ENCODE measurements at places on chromosomes 2 and 18. TPM values are rescaled to one million over a fixed set of nuclear protein-coding genes. Genes with fewer than 3 reads are reported as not detected.

GRCh38 chr2:180012523-180012922 lies 5.4 kb upstream of the CWC22 start:
- peak; percentile 48 for DNase-seq

- no peak for DNase-seq
These were observed 99.1 kb downstream of the NRP2 start for GRCh38 chr2:205781244-205781931.

DNA sequence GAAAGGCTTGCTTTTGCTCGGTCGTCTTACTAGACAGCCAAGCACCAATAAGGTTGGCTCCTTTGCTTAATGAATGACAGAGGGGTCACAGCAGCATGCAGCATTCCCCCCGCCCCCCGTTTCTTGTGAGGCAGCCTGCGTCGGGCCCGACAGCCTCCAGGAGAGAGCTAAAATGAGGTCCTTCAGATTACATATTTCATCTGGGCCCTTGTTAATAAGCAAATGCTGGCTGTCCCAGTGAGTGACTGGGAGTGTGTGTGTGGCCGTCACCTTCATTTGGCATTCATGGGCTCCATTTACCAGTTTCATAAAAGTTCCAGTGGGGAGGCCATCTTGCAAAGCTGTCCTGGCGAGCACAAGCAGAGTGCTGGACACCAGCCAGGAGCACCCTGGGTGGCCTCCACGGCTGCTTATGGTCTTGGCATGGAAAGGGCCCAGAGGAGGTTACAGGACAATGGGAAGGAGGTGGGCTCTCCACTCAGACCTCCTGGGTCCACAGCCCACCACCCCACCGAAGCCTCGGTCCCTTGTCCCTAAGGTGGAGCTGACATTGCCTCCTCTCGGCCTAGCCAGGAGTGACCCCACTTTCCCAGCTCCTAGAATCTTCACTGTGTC lies 37.2 kb downstream of the ODC1 start:
- DNase-seq = no peak

DNA sequence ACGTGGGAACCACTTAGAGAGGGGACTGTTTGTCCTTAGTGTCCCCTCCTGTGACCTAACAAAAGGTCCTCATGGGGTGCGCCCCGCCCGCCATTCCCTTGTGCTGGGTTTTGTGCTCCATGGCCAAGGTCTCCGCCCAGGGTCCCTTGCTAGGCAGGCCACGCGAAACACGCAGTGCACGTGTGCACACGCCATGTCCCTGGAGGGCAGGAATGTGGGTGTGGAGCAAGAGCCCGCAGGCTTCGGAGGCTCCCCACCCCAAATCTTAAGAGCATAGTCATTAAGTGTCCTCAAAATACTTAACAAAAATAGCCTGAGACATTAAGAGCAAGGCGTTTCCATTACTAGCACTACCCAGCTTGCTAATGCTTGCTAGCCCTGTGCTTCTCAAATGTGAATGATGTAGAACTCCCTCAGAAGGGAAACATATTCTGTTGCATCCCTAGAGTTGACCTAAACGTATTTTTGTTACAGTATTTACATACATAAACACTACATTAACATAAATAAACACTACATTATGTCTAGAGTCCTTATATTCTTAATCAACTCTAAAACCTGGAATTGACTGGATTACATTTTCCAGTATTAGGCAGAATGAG lies 117.6 kb upstream of the APCDD1 start:
- no peak for DNase-seq

- no peak for DNase-seq
These were observed 128.3 kb upstream of the ETAA1 start for GRCh38 chr2:67268797-67269196.

Gene KCNJ3
- total RNA-seq = 0.12 TPM

GRCh38 chr2:167964650-167965413 lies 282.6 kb downstream of the STK39 start:
- no peak for DNase-seq

DNA sequence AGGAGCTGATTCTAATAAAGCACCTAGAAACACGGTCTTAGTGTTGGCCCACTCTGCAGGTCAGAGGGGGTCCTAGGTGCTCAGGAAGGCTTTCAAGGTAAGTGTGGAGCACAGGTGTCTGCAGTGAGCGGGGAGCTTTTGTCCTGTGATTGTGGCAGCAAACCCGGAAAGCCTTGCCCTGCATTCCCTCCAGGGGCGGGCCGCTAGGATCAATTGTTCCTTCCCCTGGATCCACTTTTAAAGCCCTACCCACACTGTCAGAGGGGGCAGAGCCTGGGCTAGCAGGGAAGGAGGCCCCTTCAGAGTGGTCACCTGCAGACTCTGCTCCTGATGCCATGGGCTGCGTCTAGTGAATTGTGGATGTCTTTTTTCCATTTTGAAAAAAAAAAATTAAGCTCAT lies 176.0 kb downstream of the CTIF start:
- no peak for DNase-seq

- DNase-seq = no peak
These were observed 14.3 kb upstream of the CTLA4 start for GRCh38 chr2:203853271-203853670.

DNA sequence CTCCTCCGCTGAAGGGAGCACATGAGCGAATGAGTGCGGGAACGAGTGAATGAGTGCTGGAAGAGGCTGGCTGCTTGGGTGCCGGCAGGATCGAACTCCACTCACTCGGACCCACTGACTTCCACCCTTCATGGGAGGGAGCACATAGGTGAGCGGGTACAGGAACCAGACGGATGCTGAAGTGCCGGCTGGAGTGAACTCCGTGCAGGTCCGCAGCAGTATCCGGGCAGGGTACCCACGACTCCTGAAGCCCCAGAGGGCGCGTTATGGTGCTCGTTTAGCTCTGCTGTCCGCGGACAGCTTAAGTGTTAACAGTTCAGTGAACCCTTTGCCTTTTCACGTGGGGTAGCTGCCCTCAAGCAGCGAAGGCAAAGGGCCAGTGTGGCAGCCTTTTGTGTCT lies 23.2 kb downstream of the RPRM start:
- no peak for DNase-seq

Gene UPP2
- not detected for total RNA-seq

Gene GPAT2
- total RNA-seq = 1.7 TPM

GRCh38 chr2:233691443-233692433 lies 952 bp upstream of the UGT1A6 start:
- no peak for DNase-seq

DNA sequence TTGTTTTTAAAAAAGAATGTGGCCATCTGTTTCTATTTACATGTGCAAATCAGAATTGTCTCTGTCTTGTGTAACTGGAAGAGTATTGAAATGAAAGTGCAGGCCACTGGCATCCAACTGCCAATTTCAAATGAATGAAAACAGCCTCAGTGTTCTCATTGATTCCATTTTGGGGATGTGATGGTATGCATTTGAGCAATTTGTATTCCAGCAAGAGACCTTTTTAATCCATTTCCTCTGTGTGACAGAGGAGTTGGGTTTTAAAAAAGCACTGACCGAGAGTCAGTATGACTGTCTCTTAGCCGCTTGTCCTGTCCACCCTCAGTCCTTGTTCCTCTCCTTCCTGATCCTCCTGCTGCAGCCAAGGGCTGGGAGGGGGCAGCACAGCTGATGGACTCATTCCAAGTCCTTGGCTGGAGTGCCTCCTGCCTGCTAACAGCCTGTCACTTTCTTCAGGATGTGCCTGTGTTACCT lies 50.0 kb downstream of the ASAP2 start:
- DNase-seq = no peak

GRCh38 chr18:73758446-73758845 lies 389.2 kb downstream of the FBXO15 start:
- DNase-seq = no peak

Gene MBD1
- 56.5 TPM for total RNA-seq

- DNase-seq = no peak
These were observed 13.1 kb downstream of the CCDC68 start for GRCh38 chr18:54946149-54946581.

DNA sequence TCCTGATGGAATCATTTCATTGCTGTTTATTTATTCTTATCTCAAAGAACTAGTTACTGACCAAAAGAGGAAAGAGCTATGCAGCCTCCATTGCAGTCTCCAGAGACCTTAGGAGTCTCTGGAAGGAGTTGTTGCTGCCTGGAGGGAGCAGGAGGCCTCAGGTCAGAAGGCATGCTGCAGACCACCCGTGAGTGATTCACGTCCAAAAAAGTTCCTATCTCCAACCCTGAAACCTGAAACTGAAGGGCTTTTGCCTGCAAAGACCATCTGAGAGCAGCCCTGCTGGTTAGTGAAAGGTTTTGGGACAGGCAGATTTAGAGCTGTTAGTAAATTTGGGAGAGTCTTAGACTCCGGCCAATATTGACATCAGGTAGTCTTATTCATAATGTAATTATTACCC lies 29.1 kb downstream of the SLC25A52 start:
- DNase-seq = no peak

DNA sequence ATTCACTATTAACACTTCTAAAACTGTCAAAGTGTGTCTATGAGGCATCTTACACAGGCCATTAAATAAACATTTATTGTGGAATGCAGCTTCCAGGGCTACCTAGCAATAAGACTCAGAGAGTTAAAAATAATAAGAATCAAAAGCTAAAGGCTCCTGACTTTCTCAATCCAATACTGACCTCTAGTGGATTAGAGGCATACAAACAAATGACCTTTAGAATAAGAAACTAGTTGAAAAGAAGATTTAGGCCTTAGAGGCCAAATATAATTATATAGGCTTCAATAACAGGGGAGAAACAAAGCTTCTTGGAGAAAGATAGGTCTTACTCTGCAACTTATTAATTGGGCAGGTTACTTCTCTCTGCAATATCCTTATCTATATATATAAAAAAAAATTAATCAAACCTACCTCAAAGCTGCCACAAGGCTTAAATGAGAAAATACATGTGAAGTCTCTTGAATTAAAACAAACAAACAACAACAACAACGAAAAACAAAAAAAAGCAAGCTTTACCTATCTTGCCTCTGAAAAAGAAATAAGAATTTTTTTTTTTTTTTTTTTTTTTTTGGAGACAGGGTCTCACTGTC lies 246.1 kb downstream of the EXOC6B start:
- peak; percentile 9 for DNase-seq

DNA sequence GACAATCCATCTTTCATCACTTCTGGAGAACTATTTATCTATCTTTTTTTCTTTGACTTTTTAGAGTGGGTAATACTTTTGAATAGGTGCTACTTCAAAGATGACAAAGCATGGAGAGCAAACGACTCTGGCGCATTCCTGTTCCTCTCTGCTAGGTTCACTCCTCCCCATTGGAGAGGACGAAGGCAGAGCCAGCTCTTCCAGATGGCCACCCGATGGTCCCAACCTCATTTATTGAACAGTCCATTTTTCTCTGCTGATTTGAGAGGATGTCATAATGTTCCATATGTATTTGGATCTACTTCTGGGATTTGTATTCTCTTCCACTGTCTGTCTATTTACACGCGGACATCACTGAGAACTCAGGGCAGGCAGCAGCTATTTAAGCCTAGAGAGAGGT lies 284.3 kb upstream of the CXCR4 start:
- DNase-seq = no peak

DNA sequence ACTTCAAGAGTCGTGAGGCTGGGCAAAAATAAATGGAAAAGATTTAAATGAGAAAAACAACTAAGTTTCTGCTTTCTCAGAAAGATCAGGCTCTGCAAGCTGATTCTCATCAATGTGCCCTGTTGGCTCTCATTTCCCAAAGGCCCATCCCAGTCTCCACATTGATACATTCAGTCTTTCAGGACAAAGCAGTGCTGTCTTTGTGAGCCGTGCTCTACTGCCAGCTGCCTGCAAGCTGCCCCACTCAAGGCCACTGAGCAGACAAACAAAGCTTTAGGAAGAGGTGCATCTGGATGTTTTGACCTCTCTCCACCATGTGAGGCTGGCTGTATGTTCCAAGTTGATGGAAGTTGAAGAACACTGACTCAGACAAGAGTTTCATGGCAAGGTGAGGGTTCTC lies 48.8 kb downstream of the FSHR start:
- no peak for DNase-seq

Gene LRP1B
- total RNA-seq = 0.12 TPM

- DNase-seq = no peak
These were observed 109.2 kb downstream of the COPS8 start for GRCh38 chr2:237194906-237195305.

DNA sequence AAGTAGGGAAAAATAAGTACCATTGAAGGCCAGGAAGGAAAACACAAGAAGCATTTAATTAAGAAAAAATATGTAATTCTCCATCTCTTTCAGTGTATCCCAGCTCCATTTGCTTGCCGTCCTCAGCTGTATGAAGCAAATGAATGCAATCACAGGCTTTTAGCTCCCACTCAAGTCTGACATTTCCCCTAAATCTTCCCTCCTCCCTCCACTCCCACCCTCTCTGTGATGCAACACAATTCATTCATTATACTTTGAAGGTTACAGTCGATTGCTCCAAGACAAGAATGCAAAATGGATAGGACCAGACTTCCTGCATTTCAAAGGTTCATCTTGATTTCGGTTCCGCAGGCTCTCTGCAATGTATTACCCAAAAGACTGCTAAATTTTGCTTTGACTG lies 172.7 kb upstream of the SERPINE2 start:
- no peak for DNase-seq

DNA sequence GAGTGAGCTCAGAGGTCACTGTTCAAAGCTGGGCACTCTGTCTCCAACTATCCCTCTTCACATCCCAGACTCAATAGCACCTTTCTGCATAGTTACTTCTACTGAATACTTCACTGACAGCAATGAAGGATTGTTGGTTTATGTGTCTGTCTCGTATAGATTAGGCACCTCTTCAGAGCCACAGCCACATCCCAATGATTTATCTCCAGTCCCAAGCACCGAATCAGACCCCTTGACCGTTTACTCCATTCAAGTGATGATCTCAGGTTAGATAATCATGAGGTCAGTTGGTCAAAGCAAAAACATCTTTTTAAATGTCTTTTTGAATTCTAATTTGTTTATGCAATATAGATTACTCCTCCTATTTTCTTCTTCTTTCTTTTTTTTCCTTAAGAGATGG lies 14.7 kb downstream of the NEDD4L start:
- no peak for DNase-seq

Gene CCDC178
- total RNA-seq = not detected

Gene CRACDL
- 0.29 TPM for total RNA-seq

Gene SPC25
- 39.7 TPM for total RNA-seq

DNA sequence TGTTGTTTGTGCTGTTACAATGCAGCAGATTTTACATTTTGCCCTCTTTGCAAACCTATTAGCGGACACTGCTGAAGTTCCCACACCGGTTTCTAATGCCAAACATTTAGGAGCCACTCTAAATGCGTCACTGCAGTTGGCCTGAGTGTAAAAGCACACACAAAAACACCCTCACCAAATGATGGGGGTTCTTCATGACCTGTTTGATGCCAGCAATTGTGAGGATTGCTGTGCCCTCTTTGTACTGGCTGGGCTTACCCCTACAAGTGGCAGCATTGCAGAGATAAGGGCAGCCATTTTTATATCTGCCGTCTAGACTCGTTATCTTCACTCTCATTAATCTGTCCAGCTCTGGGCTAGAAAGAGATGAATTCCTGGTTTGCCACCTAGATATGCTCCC lies 85.3 kb downstream of the NRP2 start:
- no peak for DNase-seq

- DNase-seq = no peak
These were observed 54.8 kb downstream of the CAVIN2 start for GRCh38 chr2:191791953-191792560.

- DNase-seq = no peak
These were observed 135.8 kb downstream of the HAUS1 start for GRCh38 chr18:46239998-46240397.
